NCI-H1930 (cell line): ENCODE measurements at places on chromosomes 12 and 14.

- no peak for DNase-seq
Observed at GRCh38 chr12:69987579-69988091, 162.6 kb downstream of the MYRFL start.

DNA sequence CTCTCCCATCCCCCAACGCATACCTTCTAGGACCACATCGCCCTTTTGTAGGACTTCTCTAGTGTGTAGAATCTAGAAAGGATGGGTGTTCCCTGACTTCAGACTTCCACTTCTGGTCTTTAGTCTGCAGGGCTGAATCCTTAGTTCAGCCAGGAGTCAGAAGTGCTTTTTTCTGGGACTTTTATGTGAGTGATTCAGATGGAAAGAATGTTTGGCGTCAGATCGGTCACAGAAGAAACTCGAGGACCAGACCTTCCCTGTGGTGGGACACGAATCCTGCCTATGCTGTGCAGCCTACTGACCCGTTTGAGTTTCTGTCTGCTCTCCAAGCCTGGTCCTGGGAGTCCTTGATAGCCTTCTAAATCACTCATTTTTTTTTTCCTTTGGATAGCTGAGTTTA is 165.4 kb upstream of the SSTR1 start:
- no peak for DNase-seq

- DNase-seq, result no peak
Observed at GRCh38 chr14:82854131-82854530, 1320.5 kb upstream of the SEL1L start.

DNA sequence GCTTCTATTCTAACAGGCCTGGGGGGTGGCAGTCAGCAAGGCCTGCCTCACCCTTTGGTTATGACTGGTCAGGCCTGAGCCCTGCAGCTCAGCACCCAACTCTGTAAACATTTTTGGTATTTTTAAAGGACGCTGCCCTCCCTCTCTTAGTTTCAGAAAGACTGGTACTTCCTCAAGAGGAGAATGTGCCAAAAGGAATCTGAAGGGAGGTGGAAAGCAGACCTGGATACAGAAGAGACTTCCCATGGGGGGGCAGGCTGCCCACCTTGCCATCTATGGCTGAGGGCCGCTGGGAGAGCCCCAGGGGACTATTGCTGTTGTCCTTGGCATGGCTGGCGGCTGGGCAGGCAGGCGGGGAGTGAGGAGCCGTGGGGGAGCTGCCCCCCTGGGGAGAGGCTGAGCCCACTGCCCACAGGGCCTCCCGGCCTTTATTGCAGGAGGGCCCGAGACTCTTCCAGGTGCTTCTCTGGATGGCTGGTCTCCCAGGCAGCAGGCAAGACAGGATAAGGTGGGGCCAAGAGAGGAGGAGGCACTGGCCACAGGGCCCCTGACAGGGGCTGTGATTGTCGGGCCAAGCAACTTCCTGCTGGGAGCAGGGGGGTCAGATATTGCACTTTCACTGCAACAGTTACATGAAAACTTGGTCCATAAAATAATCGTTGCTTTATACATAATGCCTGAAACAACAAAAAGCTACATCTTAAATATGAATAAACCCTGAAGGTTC is 3.5 kb downstream of the ARL6IP4 start:
- no peak for DNase-seq

DNA sequence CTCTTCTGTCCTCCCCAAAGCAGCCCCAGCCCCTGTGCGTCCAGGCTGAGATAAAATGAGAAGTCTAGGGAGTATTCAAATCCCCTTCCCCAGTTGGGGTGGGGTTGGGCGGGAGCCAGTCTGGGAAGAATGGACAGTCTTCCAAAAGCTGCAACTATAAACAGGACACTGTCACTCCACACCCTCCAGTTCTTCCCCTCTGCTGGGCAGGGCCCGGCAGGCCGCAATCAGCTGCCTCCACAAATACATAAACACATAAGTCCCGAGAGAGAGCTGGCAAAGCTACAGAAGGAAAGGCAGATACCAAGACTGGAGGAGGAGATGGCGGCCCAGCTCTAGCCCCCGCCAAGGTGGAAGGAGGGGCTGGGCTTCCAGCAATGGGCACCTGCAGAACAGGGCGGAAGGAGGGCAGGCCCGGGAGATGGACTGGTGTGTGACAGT is 12.7 kb downstream of the LTBP2 start:
- DNase-seq, result no peak

DNA sequence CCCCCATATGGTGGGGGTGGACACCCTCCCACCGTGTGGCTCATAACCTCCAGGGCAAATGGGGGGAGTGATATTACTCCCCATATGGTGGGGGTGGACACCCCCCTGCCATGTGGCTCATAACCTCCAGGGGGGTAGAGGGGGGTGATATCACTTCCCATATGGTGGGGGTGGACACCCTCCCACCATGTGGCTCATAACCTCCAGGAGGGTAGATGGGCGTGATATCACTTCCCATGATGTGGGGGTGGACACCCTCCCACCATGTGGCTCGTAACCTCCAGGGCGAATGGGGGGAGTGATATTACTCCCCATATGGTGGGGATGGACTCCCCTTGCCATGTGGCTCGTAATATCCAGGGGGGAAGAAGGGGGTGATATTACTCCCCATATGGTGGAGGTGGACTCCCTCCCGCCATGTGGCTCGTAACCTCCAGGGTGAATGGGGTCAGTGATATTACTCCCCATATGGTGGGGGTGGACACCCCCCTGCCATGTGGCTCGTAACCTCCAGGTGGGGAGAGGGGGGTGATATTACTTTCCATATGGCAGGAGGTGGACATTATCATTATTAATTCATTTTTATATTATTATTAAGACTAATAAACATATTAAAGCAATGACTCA is 51.2 kb upstream of the OXA1L start:
- no peak for DNase-seq

GRCh38 chr12:46788072-46788887 is 37.5 kb downstream of the SLC38A4 start:
- DNase-seq, result no peak

- DNase-seq, result no peak
Observed at GRCh38 chr14:103558071-103558882, 4.2 kb downstream of the BAG5 start.

DNA sequence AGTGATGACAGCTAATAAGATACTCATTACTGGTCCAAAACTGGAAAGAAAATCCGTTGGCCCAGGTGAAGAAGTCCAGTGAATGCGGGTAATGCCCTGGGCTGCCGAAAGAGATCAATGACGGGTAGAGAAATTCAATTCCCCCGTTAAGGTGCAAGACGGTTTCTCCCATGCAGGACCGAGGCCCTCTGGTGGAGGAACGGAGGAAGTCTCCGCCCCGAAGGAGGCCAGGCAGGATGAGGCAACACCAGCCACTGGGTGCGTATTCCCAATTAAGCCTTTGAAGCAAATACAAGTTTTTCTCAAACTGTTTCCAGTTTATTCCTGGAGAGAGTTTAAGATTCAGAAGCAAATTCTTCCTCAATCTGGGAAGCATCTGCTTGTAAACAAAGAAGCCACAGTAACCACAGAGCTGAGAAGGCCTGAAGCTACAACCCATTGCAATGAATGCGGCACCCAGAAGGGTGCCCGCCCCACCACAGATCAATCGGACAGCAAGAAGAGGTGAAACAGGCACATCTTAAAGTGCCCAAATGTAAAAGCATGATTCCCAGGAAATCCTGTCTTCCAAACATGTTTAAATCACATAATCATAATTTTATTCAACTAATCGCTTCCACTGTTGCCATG is 118.5 kb downstream of the TTC7B start:
- peak; percentile 25 for DNase-seq

GRCh38 chr12:20409607-20410377 is 41.5 kb downstream of the PDE3A start:
- no peak for DNase-seq

GRCh38 chr12:28988325-28988704 is 160.8 kb upstream of the FAR2 start:
- no peak for DNase-seq

DNA sequence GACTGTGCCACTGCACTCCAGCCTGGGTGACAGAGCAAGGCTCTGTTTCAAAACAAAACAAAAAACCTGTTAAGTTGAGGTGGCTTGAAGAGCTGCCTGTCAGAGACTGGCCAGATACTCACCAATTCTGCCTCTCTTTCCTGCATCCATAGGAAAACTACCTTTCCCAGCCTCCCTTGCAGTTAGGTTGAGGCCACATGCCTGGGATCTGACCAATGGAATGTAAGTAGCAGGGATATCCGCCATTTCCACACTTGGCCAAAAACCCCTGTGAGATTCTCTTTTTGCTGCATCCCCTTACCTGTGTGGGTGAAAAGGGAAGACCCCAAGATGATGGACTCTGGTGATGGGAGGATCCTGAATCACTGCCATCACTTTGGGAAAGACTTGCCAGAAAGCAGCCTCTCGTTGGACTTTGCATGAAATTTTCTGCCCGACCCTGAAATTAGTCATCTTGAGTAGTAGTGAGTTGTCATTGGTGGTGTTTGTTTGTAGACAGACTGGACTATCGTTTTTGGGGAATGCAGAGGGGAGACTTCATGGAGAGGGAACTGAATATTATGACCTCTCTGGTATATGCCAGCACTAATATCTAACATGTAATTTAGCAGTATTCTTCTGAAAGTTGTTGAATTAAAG is 14.0 kb downstream of the GPR68 start:
- no peak for DNase-seq

- DNase-seq, result no peak
Observed at GRCh38 chr14:105384605-105385321, 13.6 kb upstream of the TEX22 start.

GRCh38 chr14:60753264-60754119 is 18.9 kb downstream of the MNAT1 start:
- no peak for DNase-seq

GRCh38 chr12:122350141-122350848 is 72.2 kb downstream of the CLIP1 start:
- DNase-seq, result no peak

DNA sequence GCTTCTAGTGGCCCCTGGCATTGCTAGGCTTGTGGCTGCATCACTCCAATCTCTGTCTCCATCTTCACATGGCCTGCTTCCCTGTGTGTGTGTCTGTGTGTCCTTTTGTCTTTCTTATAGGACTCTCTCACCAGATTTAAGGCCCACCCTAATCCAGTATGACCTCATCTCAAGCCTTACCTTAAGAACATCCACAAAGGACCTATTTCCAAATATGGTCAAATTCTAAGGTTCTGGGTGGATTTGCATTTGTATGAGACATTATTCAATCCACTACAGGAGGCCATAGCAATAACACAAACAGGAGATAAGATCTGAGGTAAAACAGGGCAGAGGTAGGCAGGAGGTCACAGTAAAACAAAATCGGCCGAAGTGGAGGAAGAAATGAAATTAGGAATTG is 375.9 kb downstream of the BTG1 start:
- no peak for DNase-seq

GRCh38 chr14:64419003-64419402 is 30.9 kb downstream of the MTHFD1 start:
- no peak for DNase-seq

DNA sequence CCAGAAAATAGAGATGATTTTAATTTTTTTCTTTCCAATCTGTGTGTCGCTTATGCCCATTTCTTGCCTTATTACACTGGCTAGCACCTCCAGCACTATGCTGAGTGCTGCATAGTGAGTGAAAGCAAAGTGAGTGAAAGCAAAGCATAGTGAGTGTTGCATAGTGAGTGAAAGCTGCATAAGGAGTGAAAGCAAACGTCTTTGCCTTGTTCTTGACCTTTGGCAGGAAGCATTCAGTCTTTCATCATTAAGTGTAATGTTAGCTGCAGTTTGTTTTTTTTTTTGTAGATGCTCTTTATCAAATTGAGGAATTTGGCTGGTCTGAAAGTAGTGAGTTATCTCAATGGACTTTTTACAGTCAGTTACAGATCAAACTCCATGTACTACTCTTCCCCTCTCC is 6.9 kb upstream of the CORO1C start:
- DNase-seq, result no peak

DNA sequence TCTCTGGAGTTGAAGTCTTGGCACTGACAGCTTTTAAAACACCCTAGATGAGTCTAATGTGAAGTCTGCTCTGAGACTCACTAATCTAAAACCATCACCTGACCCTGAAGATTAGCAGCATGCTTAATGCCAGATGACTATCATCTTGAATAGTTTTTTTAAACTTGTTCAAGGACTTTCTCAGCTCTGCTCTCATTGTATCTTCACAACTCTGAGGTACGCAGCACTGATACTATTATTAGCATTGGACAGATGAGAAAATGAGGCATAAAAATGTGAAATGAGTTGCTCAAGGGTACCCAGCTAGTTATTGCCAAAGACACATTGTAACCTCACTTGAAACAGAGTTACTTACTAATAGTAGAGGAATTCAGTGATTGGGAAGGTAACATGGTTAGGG is 4.8 kb downstream of the SLC38A1 start:
- no peak for DNase-seq

DNA sequence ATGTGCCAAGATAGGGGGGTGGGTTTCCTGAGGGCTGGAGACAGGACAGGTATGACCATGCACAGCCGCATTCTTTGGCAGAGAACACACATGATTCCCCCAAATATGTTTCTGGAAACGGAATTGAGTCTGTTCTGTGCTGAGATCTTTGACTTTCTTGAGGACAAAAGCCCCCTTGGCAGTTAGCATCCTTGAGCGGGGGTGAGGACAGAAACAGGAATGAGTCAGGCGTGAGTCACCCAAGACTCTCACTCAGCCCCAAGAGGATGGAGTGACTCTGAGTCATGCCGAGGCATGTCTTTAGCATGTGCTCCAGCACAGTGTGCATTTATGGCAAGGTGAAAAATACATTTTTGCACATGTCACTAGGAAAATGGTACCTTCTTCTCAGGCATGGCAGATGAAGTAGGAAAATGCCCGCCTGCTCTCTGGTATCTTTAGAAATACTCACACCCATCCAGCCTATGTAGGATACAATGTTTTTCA is 52.1 kb downstream of the DAD1 start:
- no peak for DNase-seq

GRCh38 chr14:32572867-32573150 is 243.7 kb downstream of the AKAP6 start:
- no peak for DNase-seq
